ENCODE measurements at places on chromosomes 2 and 18.

DNA sequence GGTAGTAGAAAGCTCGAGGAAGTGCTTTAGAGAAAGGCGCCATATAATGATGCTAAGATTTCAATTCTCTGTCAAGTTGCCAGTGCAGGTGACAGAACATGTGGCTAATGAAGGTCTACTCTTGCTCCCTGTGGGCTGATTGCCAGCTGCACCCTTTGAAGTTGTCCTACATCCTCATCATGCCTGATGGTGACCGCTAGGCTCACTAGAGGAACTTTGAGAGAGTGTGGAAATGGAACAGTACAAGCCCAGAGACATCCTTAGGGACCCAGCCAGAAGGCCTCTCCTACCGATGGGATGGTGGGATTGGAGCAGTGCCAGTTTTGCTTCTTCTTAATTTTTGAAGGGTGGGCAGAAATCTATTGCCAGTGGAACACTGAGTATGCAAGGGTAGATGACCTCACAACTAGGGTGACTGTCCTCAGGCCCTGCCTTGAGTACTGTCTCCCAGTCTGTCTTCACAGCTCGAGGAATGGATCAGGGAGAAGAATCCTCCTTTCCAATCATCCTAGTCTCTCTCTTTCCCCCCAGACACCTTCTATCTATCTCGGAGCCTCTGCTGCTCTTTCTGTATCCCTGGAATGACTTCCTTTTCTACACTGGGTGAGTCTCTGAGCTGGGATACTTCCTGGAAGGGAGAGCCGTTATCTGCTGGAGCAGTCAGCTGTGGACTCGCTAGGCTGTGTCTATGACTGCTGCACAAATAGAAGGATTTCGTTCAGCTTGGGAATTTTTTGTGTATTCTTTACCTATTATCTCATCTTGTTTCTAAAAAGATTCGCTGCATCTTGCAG lies 33.5 kb downstream of the LGALSL start:
- no peak for DNase-seq

- no peak for DNase-seq
These were observed 39.1 kb downstream of the CUL3 start for GRCh38 chr2:224545884-224546644.

DNA sequence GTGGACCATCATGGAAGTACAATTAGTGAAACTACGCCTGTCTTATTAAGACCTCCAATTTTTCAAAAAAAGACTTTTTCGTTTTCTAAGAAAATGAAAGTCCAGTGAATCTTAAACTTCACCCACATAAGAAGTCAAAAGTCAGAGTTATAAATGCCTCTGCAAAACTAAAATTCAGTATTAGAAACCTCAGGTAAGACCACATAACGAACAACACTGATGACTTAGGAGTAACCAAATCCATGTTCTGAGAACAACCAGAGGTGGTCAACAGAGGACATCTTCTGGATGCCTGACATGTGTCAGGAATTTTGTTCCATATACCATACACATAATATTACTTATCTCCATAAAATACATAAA lies 62.4 kb downstream of the RPL31 start:
- no peak for DNase-seq

- DNase-seq = no peak
These were observed 7.0 kb upstream of the LDLRAD4 start for GRCh38 chr18:13211534-13211933.

GRCh38 chr2:215826838-215827441 lies 186.4 kb downstream of the MREG start:
- no peak for DNase-seq

DNA sequence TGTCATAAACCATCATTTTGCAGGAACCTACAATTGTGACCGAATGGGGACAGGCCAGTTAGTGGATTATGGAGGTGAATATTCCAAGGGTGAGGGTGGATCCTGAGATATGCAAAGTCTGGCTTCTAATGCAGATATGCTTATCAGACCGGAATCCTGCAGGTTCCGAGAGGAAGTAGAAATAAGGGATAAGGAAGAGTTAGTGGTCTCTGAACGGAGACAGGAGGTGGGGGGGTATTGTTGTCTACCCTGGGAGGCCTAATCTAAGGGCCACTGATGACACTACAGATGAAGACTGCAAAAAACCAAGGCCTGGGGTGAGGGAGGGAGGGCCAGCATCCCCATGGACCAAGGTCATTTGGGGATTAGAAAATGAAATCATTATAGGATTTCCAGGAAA lies 67.7 kb upstream of the GATA6 start:
- no peak for DNase-seq

GRCh38 chr18:36337679-36338402 lies 40.3 kb downstream of the FHOD3 start:
- DNase-seq = no peak

GRCh38 chr2:15919716-15920434 lies 20.5 kb upstream of the MYCN start:
- DNase-seq = no peak

DNA sequence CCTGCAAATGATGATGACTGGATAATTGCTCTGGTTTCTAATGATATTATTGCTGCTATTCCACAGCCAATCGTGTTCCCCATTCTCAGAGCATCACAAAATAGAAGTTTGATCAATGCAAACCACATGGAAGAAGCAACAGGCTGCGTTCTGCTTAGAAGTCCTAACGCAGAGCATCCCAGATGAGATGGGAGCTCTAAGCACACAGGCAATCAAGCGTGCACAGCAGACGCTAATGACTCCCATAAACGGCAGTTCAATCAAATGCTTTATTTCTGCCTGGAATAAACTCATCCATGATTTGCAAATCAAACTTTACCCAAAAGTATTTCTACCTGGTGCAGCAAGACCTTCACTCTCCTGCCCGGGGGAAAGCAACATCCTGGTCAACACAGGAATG lies 304.2 kb downstream of the FBXO15 start:
- DNase-seq = no peak

DNA sequence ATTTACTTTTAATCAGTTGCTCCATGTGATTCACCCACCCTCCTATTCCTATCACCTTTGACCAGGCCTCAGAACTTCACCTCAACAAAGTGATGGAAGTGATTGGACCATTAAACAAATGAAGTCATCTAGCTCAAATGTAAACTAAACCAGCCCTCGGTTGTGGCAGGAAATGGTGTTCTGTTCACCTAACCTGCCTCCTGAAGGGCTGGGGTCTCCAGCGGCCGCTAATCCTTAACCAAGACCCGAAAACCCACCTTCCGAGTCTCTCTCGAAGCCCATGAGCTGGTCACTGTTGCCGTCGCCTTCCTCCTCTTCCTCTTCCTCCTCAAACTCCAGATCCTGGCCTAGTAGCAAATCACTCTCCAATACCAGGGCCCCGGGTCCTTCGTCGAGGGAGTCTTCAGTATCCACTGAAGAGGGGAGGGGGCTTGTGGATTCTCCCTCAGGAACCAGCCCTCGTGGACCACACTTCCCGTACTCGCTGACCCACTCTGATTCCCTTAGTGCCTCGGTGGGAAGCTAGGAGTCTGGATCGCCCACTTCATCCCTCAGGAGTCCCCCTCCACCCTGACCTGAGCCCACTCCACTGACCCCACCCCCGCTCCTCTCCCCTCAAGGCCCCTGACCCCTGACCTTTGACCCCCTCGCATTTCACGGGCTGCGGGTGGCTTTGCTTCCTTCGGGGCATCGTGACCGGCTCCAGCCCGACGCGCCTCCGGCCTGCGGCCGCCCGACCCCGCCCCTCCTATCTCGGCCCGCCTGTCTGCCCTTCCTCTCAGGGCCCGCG lies 503 bp downstream of the ZNF513 start:
- no peak for DNase-seq

DNA sequence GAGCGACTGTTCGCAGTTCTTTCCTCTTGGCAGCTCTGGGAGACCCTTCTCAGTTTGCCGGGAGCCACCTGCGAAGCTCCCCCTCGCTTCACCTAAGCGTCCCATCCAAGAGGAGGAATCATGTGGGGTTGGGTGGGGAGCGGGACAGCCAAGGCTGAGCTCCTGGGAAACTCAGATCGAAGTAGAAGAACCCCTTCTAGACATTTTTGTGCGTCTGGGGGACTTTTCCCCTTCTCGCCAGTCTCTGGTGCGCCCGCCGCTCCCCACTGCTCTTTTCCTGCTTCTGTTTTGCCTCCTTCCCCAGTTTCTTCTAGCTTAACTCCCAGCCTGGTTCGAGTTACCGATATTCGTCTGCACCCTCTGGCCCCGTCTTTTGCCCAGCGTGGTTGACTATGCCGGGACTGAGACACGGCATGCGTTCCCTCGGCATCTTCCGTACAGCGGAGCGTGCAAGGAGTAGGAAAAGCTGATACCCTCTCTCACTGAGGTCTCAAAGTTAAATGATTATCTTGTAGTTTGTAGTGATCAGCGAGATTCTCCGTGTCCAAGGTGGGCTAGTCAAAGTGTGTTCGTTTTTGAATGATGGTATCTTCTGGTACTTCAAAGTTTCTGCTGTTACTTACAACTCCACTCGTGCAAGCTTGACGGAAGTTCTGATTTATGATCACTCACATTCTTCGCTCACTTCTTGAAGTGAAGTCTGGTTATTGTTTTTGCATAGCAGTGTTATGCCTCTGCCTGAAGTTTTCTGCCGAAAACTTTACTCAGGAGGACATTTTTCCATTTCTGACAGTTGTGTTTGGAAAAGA lies 664 bp downstream of the CAMKMT start:
- DNase-seq = no peak

DNA sequence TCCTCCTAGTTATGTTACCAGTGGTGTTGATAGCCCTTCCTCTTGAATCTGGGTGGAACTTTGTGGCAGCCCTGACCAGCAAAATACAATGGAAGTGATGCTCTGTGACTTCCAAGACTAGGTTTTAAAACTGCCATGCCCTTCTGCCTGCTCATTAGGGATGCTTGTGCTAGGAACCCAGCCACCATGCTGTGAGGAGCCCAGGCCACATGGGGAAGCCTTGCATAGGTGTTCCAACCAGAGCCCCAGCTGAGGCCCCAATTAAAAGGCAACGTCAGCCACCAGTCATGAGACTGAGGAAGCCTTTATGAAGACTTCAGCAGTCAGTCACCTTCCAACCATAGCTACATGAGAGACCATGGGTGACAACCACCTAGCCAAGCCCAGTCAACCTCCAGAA lies 14.0 kb upstream of the MAPRE2 start:
- DNase-seq = no peak

GRCh38 chr2:61832183-61832841 lies 21.5 kb downstream of the FAM161A start:
- DNase-seq = no peak

GRCh38 chr2:220466251-220466691 lies 838.8 kb downstream of the SLC4A3 start:
- DNase-seq = no peak

DNA sequence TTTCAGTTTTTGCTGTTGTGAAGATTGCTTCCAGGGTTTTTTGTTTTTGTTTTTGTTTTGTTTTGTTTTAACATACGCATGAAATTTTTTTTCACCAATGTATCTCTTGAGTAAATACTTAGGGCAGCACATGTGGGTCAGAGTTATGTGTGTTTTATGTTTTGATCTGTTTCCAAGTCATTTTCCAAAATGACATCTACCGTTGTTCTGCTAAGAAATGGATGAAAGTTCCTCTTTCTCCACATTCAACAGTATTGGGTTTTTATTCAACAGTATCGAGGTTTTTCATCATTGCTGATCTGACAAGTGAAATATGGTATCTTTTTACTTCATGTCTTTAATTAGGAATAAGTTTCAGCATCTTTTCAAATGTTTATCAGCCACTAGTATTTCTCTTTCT lies 16.7 kb downstream of the RNF144A start:
- DNase-seq = no peak

DNA sequence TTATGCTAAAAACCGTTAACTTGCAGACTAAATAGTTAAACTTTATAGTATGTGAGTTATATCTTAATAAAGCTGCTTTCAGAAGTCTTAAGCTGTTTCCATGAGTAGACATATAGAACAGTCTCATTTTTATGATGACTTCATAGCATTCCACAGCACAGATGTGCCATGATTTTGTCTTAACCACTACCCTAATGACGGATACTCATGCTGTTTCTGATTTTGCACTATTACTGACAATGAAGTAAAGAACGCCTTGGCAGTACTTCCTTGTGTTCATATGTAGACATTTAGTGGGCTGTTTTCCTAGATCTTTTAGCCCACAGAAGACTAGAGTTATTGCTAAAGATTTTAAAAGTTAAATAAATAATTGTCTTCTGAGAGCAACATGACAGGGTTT lies 175.6 kb upstream of the RAB6C start:
- DNase-seq = no peak

GRCh38 chr2:37191253-37191652 lies 2.8 kb upstream of the SULT6B1 start:
- no peak for DNase-seq

GRCh38 chr2:43041661-43042360 lies 184.6 kb downstream of the ZFP36L2 start:
- DNase-seq = no peak

DNA sequence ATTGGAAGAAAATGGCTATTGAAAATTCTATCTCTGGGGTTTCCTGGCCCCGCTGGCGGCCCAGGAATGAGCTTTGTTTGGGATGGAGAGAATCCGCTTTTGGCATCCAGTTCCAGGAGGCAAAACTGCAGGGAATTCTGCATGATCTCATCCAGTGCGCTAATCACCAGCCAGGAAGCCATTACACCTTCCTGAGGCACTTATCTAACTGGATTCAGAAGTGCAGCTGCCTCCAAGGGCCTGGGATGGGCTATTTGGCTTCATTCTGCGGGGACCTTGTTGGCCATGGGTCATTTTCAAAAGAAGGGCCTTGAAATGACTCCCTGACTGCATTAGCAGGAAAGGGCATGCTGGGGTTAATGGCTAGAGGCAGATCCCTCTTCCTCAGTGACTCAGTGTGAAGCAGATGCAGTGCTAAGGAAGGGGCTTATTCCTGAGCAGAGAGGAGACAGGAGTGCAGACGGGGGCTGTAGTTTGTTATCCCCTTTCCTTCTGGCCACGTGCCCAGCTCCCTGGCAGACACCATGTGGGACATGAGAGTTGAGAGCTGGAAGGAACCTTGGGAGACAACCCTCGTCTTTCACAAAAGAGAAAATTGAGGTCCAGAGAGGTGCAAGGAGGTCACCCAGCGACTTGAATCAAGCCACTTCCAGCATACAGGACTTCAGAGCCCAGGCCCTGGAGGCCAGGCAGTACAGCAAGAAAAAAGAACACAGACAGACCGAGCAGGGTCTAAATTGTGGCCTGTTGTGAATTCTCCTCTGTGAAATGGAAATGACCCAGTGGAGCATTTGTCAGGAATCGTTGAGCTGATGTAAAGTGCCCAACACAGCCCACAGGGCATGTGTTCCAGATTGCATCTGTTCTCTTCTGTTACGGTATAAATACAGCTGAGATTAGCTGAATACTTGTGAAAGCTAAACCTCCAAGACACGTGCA lies 161.8 kb downstream of the PRKCE start:
- no peak for DNase-seq

GRCh38 chr2:226184540-226184939 lies 615.1 kb downstream of the IRS1 start:
- no peak for DNase-seq

DNA sequence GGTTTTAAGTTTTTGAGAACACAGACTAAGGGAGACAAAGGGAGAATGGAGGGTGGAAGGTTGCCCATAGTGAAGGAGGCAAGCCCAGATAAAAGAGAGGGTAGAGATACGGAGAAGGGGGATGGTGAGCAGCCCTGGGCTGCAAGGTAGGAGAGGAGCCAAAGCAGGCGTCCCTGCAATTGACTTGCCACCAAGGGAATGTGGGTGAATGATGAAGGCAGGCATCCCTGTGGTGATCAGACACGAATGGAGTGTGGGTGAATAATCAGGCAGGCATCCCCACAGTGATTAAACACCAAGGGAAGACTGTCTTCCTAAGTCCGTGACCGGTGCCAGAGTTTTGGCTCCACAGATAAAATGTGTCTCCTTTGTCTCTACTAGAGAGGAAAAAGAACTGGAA lies 16.5 kb upstream of the ALPK2 start:
- no peak for DNase-seq

- DNase-seq = no peak
These were observed 285.8 kb upstream of the GYPC start for GRCh38 chr2:126370201-126370600.
